ENCODE measurements at places on chromosomes 13 and 19.

DNA sequence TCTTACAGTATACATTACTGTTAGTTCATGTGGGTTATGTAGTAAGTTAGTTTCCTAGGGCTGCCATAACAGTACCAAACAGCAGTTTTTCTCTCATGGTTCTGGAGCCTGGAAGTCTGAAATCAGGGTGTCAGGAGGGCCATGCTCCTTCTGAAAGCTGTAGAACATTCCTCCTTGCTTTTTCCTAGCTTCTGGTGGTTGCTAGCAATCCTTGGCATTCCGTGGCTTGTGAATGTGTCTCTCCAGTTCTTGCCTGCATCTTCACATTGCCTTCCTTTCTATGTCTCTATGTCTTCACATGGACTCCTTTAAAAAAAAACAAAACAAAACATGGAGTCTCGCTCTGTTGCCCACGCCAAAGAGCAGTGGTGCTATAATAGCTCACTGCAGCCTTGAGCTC, 95.4 kb downstream of the WDFY2 start:
- no peak for DNase-seq

- no peak for DNase-seq
Observed at GRCh38 chr13:104869501-104869900, 1666.0 kb downstream of the EFNB2 start.

DNA sequence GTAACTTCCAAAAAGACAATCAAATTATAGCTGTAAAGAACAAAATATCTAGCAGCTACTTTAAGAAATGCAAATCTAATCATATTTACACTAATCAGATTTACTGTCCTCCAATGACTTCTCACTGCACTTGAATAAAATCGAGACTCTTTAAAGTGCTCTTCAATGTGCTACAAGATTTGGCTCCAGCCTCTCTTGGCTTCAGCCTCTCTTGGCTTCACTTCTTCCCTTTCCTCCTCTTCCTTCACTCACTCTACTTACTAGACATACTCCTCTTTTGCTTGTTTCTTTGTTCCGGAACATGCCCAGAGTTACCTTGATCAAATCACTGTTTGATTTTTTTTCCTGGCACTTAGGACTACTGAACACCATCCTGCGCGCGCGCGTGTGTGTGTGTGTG, 495.4 kb downstream of the LMO7 start:
- peak; percentile 86 for DNase-seq

- peak; percentile 59 for DNase-seq
Observed at GRCh38 chr13:34421858-34422475, 520.1 kb upstream of the NBEA start.

DNA sequence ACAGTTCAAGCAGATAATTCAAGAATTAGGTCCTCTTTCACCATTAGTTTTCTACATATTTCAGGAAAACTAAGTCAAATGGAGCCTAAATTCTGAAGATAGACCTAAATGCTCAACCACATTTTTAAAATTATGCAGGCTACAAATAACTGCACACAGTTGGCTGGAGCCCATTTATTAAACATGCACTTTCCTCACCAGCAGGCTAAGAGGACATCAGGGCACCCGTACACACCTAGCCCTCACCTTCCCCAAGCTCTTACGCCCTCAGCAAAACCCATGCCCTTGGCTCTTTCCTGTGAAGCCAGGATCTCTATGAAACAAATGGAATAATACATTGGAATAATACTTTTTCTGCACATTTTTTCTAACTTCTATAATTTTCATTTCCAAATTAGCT, 18.2 kb downstream of the IRS2 start:
- DNase-seq: no peak

GRCh38 chr13:76378767-76379166, 507.4 kb downstream of the KCTD12 start:
- DNase-seq: no peak

- DNase-seq: no peak
Observed at GRCh38 chr13:24737042-24737441, 26.9 kb upstream of the RNF17 start.

- peak; percentile 95 for DNase-seq
Observed at GRCh38 chr13:110382229-110382628, 75.1 kb downstream of the COL4A2 start.

DNA sequence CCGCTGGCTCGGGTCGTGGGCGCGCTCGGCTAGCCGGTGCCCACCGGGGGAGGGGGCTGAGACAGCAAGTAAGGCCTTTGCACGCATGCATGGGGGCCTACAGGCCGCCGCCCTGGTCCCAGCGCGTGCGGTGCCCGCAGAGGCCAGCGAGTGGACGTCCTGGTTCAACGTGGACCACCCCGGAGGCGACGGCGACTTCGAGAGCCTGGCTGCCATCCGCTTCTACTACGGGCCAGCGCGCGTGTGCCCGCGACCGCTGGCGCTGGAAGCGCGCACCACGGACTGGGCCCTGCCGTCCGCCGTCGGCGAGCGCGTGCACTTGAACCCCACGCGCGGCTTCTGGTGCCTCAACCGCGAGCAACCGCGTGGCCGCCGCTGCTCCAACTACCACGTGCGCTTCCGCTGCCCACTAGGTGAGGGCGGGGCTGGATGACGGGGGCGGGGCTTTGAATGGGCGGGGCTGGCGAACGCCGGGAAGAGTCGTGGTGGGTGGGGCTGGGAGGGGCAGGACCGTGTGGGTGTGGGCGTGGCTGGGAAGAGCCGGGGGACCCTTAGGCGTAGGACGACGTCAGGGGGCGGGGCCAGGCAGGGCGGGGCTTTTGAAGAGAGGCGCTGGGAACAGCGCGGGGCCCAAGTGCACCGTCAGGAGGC, 2.1 kb downstream of the CILP2 start:
- peak; percentile 73 for DNase-seq

DNA sequence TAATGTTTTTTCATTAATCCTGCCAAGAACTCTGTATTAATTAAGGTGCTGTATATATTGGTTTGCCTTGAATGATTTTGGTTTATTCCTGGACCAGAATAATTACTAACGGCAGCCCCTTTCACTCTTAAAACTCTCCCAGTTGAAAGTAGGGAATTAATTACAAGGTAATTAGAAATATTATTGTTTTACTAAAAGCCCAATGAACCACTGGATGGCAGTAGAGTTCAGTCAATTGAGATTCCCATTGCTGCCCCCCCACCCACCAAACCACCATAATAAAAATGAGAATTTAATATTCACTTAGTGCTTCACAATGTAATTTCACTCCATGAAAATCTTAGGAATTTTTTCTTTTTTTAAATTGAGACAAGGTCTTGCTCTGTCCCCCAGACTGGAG, 13.7 kb downstream of the WBP4 start:
- DNase-seq: peak; percentile 43

DNA sequence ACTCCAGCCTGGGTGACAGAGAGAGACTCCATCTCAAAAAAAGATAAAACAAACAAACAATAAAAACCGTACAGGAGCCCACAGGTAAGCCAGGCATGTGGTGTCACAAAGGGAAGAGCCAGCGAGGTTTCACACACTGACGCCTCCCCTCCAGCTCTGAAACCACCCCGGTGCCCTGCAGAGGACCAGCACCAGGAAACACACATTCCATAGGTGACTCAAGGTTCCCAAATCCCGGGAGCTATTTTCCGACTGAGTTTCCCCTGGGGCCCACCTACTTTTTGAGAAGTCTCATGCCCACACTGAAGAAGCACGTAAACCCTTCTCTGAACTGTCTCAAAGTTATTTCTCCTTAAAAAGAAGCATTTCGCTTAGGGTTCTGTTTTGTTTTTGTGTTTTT, 40.3 kb downstream of the RHPN2 start:
- no peak for DNase-seq

DNA sequence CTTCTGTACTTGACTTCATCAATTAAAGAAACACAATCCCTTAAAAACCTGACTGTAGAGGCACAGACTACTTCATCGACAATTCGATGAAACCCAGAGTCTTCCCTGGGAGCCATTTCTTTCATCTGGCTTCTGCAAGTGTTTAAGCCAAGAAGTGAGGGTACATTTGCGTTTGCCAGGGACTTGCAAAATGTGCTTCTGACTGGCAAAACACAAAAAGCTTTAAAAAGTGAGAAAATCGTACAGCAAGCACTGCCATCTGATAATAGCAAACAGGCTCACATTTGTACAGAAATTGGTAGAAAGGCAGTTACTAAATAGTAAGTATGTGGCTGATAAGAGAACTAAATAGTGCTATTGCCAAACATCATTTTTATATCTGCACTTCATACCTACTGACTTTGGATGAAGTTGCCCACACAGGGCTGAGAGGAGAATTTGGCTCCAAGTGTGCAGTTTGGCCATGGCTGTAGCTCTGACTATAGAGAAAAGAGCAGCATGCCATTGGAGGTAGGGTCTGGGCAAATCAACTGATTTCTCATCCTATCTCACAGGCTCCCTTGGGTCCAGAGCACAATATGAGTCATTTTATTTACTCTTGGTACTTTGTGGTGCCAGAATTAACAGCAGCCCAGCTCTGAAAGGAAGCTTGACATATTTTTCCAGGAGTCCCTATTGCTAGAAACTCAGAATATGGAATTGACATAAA, 358.1 kb downstream of the OXGR1 start:
- DNase-seq: no peak

DNA sequence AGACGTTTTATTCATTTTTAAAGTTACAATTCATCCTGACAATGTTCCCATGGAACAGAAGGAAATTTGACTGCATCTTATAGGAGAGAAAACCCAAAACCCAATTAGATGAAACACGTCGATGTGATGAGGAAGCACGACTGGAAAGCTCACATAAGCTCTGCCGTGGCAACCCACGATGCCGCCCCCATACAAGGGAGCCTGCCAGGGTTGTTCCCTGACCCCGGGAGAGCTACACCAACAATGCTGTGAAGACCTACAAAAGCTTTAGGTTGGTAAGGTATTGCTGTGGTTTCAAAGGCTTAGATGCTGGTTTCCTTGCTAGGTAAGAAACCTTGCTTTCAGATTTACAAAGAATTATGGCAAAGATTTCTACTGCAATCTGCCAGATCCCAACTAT, 393.1 kb downstream of the KLF12 start:
- peak; percentile 31 for DNase-seq

GRCh38 chr19:29263305-29264135, 50.6 kb upstream of the UQCRFS1 start:
- peak; percentile 78 for DNase-seq

DNA sequence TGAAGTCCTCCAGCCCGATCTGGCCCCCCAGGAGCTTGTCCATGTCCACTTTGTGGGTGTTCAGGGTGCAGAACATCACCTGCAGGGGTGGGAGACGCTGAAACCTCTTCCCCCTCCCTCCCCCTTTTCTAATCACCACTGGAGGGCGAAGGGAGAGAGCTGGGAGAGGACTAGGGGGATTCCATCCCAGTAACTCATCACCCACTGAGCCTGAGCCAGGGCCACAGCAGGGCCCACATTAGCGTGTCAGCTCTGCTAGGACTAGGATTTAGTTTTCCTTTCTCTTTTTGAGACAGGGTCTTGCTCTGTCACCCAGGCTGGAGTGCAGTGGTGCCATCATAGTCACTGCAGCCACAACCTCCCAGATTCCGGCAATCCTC, 5.5 kb upstream of the PTGER1 start:
- DNase-seq: no peak

DNA sequence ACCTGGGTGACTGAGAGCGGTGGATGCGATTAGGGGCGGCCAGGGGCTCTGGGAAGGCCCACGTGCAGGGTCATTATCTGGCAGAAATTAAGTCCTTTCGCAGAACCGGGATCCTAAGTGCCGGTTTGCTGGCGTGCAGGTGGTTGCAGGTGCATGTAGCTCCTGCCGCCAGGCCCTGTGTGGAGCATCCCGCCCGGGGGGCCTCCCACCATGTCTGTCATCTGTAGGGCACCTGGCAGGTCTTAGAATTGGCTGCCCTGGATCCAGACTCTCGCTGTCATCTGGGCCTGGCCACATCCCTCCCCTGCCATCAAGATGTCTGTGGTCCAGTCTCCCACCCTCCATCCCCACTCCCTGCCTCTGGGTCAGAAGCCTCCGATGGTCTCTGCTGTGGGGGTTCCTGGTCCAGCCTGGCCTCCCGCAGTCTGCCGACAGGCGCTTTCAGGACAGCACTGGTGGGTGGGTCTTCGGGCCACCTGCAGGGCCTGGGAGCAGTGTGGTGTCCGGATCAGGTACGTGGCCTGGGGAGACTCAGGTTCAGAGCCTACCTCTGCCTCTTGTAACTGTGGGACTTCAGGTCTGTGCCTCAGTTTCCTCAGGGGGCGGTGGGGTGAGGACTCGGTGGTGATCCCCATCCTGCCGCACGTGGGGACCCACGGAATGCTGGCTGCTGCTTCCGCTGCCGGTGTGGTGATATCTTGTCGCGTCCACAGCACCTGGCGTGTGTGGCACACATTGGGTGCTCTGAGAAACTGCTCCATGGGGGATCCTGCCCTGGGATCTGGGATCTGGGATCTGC, 5.4 kb downstream of the GNA11 start:
- no peak for DNase-seq
